ENCODE measurements at places on chromosomes 3 and 15.
A peak's percentile ranks its signal among the peaks of the same experiment; 100 is the strongest.

DNA sequence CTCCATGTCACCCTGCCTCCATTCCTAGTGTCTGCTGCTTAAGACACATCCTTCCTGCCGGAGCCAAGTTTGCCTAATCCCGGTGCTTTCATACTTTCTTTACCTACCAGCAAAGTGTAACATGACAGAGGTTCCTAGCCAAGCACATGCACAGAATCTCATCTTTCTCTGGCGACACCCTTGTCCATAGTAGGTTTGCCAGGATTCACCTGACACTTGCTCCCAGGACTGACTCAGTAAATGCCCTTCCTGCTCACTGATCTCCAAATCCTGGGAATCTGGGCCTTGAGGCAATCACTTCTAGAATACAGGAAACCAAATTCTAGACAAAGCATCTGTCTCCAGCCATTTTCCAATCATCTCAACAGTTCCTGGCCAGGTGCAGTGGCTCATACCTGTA lies 10.2 kb upstream of the NR2E3 start:
- no peak for DNase-seq

DNA sequence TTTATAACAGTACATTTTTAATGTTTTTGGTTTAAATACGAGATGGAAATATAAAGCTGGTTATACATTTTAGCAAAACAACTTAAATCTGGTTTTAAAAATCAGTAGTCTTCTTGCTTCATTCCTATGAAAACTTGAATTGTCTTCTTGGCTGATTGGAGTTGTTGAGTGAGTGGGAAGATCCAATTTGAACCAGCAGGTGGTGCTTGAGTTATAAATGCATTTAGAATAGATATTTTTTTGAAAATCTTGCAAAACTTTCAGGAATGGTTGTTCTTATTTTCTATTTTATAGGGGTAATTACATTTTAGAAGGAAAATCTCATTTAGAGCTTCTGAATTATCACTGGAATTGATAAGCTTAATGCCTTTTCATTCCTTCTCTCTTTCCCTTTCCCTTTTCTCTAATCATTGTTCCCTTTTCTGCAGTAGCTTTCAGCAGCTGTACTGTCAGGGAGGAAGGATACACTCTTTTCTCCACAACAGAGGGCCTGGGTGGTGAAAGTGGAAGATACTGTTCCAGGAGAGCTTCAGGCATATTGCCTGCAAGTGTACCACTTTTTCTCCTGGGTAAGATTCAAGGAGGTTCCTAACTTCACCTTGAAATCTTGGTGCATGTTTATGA lies 335.6 kb downstream of the NLGN1 start:
- no peak for DNase-seq

GRCh38 chr15:68258692-68259091 lies 18.9 kb upstream of the FEM1B start:
- DNase-seq: no peak

- DNase-seq: no peak
Measured at GRCh38 chr3:106208967-106209366, 340.2 kb upstream of the CBLB start.

- DNase-seq: peak; percentile 50
Measured at GRCh38 chr3:106566277-106566676, 697.5 kb upstream of the CBLB start.

DNA sequence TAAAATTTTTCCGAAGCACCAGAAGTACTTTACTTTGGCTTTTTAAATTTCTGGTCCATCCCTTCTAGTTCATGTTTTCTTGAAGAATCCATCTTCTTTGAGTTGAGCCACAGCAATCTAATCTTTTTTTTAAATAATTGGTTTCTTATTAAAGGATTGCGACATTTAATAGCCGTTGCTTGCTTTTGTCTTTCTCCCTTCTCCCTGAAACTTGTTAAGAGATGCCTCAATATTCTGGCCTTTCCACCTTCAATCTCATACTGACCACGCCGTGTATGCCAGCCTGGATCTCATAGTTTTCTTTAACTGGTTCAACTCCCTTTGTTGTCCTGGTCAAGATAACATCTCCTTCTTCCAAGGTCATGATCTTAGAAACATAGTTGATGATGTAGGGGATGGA lies 18.4 kb upstream of the RPLP1 start:
- no peak for DNase-seq

DNA sequence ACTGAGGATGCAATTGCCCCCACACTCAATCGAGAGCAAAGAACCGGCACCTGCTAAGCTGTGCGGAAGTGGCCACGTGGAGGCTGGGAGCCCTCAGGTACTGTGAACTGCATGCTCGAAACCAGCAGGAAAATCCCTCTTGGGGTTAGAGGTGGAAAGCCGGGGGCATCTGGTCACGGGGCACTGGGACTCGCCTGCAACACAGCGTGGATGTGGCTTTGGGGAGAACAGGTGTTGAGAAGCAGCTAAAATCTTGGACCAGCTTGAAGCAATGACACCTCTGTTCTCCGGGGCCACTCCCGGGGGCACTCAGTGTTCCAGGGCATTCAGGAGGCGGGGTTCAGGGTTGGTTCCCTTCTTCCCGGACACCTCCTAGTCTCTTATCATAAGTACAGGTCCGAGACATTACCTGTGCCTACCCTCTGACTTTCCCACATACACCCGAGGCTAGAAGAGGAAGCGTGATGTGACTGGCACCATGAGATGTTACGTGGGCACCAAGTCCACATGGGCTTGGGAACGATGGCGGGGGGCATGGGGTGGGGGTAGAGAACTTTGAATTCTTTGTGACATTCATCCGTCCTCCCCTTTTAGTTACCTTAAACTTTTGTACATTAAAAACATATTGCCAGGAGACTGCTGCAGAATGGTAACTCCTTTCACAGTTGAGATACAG lies 172.0 kb downstream of the ADAMTS17 start:
- DNase-seq: no peak

GRCh38 chr3:195705081-195705991 lies 15.4 kb upstream of the MUC20 start:
- DNase-seq: peak; percentile 5

- DNase-seq: no peak
Measured at GRCh38 chr15:89067751-89068150, 20.5 kb upstream of the ABHD2 start.

DNA sequence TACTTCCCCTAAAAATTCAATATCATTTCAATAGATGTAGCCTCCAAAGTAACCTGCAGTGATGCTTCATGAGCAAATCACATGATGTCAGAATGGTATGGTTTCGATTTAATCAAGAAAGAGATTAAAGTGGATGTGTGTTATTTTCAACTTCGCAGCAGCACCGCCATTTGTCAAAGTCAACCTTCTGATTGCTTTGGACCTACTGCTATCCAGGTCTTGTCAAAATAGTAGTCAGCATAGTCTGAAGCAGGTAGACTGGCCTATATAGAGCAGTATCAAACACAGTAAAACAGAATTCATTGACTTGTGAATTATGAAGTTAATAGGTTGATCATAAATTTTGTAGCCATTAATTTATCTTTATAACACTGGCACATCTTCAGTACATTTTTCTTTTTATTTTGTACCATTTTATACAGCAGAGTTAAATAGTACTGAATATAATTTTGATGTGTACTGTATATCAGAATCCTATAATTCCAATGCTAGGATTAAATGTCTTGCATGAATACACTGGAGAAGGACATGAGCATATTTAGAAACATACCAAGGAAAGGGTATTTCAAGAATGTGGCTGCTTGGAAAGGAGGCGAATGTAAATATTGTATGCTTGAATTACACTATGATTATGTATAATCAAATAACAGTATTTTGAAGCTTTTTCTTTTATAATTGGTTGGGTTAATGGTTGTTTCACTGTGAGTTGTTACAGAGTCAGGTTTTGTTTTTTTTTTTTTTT lies 79.6 kb downstream of the CDIN1 start:
- no peak for DNase-seq

DNA sequence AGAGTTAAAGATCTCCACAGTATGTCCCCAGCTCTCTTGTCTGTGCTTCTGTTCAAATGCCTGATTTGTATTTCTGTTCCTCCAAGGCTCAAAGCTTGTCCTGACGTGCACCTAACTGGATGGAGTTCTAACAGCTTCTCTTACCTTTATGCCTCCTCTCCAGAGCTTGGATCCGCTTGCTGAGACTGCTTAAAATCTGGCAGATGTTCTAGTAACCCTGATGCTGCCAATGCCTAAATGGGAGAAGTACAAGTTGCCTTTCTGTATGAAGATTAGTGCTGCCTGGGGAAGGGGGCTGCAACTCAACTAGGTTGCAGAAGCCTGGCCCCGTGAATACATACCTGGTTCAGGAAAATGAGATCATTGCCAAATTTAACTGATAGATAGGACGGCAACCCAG lies 354.5 kb upstream of the KCNMB2 start:
- no peak for DNase-seq

- DNase-seq: no peak
Measured at GRCh38 chr15:88874684-88875083, 20.7 kb downstream of the HAPLN3 start.

GRCh38 chr15:25241241-25241801 lies 197.5 kb downstream of the UBE3A start:
- no peak for DNase-seq

DNA sequence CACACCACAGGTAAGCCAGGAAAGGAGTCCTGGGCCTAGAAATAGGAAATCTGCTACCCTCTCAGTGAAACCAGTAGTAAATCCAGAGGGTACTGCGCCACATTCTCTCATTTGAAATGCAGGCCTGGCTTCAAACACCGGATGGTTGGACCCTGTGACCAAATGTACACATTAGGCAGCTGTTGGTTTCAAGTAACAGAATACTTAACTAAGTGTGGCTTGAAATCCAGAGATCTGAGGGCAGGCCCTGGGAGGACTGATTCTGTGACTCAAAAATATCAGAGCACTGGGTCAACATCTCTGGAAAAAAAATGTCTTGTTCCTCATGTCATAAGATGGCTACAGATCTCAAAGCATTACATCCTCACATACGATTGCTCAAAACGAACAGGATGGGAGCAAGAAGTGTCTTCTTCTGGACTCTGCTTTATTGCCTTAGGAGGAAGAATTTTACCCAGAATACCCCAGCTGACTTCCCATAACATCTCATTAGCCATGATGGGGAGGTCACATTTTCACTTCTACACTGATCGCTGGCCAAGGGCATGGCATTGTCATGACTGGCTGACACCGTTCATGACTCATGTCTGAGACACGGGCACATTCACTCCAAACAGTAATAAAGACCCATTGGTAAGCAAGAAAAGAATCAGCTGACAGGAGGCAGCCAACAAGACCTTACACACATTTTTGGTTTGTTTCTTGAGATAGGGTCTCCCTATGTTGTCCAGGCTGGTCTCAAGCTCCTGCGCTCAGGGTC lies 166.0 kb downstream of the ARRDC4 start:
- DNase-seq: no peak

DNA sequence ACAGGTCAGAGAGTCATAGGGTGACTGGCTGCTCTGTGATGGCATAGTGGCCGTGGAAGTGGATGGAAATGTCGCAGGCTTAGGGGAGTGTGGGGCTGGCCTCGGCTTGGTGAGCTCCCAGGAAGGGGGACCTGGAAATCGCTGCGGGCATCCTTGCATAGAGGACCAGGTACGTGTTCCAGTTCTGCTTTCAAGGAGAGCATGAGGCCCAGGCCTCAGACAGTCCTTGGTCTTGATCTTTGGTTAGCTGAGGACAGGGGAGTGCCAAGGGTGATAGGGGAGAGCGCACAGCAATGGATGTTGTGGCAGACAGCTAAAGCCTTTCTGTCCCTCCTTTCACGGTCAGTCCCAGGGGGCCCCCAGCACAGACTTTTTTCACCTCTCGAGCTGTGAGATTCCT lies 110.5 kb downstream of the SNRPN start:
- DNase-seq: no peak
